ENCODE measurements at places on chromosomes 2 and 18.
A peak's percentile ranks its signal among the peaks of the same experiment; 100 is the strongest.

- DNase-seq = no peak
Observed at GRCh38 chr2:120854766-120855530, 119.3 kb downstream of the GLI2 start.

GRCh38 chr2:55992455-55992854 is 68.9 kb upstream of the EFEMP1 start:
- DNase-seq = no peak

GRCh38 chr2:221477714-221478484 is 94.2 kb downstream of the EPHA4 start:
- DNase-seq = no peak

DNA sequence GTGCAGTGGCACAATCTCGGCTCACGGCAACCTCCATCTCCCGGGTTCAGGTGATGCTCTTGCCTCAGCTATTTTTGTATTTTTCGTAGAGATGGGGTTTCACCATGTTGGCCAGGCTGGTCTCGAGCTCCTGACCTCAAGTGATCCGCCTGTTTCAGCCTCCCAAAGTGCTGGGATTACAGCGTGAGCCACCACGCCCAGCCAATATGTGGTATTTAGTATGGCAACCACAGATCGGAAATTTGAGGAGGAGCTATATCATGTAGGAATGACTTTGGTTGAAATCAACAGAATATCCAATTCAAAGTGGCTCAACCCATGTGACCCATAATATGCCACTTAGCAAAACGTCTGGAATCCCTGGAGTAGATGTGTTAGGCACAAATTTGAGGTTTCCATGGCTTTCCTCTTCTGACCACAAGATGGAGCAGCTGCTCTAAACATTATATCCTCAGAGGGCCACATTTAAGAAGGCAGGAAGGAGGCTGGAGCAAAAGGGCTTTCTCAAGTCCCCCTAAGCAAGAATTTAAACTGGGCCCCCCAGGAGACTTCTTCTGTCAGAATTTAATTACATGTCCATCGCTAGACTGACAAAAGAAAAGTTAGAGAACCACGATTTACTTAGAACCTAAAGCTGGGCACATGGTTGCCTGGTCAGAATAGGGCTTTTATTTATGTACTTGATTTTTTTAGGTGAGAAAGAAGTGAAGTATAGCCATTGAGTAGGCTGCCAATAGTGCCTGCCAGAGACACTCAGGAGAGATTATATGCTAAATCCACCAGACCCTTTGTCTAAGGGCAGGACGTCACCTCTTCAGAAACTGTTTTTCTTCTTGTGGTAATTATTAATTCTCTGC is 49.6 kb upstream of the ITSN2 start:
- peak; percentile 67 for DNase-seq

DNA sequence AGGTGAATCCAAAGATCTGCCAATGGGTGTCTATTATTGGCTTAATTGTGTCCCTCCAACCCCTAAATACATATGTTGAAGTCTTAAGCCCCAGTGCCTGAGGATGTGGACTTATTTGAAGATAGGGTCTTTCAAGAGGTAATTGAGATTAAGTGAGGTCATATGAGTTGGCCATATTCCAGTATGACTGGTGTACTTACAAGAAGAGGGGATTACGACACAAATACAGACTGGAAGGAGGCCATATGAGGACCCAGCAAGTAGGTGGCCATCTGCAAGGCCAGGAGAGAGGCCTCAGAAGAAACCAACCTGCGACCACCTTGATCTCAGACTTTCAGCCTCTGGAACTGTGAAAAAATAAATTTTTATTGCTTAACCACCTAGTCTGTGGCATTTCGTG is 121.1 kb upstream of the FN1 start:
- DNase-seq = no peak

DNA sequence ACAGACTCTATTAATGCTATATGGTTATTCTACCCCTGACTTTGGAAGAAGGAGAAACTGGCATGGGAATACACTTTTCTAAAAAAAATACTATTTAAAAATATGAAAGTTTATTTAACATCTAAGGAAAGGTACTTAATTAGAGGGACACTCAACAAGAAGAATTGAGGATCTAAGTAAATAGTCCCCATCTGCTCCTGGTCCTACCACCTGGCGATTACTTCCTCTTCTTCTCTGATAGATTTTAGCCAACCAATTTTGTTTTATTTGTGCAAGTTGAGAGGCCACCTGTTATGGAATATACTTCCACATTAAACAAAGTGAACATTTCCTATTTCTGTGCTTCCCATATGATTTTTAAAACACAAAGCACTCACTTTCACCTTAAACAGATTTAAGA is 111.7 kb downstream of the BCL2 start:
- no peak for DNase-seq

DNA sequence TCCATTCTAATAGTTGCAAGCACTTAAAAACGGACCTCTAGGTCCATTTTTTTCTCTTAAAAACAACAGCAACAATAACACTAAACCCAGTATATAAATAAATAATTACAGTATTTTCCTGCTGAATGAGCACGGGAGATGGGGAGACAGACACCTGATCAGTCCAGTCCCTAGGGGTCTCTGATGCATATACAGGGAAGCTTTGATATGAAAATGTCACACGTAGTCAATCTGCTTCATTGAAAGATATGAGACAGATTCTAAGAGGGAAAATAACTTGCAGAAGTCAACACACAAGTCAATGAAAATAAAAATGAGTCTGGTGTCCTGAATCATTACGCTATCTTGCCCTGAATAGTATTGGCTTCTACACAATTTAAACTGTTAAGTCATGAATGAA is 523.3 kb upstream of the SLC8A1 start:
- DNase-seq = no peak

GRCh38 chr18:23198217-23198845 is 63.0 kb downstream of the CABLES1 start:
- DNase-seq = no peak

DNA sequence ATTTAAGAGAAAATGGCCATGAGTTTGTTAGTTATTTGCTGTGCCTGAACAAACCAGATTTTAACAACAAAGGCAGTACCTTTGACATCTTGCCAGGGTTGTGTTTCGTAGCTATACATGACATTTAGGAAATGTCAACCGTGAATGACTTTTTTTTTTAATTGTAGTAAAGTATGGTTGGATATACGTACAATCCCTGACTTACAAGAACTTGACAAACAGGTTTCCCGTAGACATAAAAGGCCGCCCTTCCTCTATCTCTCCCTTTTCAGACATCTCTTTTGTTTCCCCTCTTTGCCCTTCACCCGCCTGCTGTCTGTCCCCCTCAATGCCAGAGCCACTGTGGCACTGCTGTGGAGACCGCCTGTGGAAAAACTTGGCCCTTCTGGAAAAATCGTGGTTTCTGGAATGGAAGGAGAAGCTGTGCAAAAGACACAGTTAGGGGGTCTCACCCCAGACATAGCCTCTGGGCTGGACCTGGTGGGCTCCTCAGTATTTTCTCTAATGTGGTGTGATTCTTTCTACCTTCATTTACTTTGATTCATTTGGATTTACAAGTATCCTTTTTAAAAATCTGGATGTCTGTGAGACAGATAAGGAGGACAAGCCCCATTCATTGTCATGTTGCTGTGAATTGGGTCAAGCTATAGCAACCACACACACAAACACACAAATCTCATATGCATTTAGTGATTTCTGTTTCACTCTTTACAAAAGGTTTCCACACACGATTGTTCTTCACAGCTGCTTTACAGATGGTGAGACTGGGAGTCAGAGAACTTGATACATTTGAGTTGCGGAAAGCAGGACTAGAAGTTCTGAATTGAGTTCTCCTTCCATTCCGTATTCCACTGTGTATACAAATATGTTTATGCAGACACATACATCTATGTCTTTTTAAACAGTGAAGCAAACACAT is 48.6 kb downstream of the SPATS2L start:
- no peak for DNase-seq

DNA sequence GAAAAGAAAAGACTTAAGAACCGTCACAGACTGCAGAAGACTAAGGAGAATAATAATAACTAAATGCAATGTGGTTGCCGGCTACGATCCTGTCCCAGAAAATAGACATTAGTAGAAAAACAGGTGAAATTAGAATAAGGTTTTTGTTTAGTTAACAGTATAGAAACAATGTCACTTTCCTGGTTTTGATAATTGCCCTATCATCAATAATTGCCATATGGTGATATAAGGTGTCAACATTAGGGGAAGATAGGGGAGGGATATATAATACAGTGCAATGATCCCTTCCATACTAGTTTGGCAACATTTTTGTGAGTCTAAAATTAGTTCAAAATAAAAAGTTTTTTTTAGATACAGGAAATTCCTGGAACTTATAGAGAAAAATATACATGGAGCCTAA is 144.8 kb downstream of the SATB2 start:
- DNase-seq = no peak

- peak; percentile 59 for DNase-seq
Observed at GRCh38 chr2:191245046-191245868, at the start of gene MYO1B. TSS of gene MYO1B (plus strand) at chr2:191245404. CDS start at chr2:191276896, 31,492 bp downstream.

DNA sequence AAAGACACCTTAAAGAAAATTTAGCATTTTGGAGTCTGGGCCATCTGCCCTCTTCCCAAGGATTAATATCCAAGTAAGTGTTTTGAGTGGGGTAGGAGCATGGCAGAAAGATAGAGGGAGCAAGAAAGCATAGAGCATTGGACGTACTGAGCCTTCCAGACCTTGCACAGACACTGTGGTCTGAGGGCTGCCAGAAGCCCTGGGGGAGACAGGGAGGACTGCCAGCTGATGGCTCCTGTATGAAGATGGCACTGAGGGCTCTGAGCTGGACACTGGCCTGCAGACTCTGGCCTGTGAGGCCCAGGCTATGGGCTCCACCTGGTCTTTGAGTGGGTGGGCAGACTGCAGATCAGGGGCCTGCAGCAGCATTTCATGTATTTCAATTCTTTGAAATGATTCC is 2.9 kb upstream of the PKDCC start:
- DNase-seq = no peak

DNA sequence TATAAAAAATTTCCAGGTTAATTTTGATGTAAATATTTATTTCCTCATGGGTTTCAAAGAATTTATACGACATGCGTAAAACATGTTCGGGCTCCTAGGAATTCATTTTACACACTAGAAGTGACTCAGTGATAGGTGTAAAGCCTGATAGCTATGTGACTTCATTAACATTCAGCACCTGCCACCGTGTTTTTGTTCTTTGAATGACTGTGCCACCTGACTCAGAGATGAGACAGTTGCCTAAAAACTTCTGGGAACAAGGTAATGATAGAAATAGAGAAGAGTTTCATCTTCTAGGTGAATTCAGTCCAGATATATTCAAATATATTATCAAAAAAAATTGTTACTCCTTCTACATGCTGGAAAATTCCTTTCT is 10.0 kb downstream of the IL1R2 start:
- no peak for DNase-seq

DNA sequence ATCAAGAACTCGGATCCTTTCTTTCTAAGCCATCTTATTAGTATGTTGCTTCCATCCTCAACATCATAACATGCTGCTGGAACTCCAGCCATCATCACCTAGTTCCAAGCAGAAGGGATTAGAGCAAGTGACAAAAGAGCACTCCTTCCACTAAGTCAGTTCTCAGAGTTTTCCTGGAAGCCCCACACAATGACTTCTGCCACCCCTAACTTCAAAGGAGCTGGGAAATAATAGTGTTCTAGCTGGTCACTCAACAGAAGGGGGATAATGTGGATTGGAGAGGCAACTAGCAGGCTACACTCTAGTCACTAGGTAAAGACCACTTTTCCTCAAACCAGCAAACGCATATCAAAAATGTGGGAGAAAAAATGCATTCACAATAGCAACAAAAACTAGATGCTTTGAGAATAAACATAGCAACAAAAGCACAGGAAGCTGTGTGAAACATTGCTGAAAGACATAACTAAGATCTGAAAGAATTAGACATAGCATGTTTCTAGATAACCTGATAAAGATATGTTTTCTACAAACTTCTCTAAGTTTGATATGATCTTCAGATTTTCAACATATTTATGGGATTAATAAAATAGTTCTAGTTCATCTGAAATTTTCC is 39.5 kb downstream of the COX7A2L start:
- no peak for DNase-seq

- DNase-seq = no peak
Observed at GRCh38 chr2:7559791-7560190, 642.6 kb downstream of the RNF144A start.

DNA sequence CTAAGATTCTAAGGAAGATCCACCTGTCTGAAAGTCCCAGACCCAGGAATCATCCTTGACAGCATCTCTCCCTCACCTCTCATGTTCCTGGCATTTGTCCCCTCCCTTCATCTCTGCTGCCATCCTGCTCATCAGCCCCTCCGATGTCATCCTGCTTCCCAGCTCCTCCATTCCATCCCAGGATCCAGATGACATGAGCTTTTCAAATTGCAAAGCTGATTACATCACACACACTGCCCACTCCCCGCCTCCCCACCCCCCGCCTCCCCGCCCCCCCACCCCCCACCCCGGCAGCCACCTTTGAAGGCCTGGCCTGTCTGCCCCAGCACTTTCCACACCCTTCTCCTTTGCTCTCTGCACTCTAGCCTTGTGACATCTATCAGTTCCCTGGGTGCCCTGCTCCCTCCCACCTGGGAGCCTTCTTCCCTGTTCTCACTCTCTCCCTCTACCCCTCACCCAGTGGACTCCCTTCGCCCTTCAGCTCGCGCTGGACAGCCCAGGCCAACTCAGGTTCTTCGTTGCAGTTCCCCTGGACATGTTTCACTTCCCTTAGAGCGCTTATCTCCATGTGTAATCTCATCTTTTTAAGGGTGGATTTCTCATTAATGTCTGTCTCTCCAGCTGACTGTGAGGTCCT is 61.6 kb downstream of the DNMT3A start:
- DNase-seq = no peak

DNA sequence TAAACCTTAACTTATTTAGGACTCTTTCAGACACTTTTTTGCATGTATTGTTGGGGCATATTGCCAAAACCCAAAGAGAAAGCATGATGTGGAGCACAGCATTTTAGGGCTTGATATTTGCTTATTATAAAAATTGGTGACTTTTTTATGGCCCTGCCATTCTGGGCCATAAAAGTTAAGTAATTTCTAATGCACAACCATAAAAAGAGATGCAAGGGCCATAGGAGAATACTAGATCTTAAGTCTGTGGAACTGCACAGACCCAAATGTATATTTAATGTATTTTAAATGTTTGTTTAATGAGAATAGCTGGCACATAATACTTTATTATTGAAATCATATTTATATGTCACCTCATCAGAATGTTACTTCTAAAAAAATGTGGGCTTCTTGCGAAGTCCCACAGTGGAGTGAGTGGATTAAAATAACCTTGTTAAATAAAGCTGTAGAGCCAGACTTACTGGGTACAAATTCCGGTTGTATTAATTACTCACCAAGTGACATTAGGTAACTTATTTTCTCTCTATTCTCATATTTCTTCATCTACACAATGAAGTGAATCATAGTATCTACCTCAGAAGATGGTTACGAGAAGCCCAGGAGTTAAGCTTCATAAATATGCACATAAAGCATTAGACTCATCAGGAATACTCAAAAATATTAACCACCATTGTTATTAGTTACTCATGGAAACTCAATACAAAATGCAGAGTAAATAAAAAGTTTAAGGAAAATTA is 52.2 kb downstream of the HNMT start:
- DNase-seq = no peak

Measured in HCT116 (cell line).